ENCODE measurements at places on chromosomes 4 and X.

GRCh38 chr4:169337510-169337909, 66.8 kb upstream of the SH3RF1 start:
- no peak for DNase-seq

- no peak for DNase-seq
These were observed 38.9 kb downstream of the GPC4 start for GRCh38 chrX:133376422-133376821.

GRCh38 chr4:145483514-145483913, 1.9 kb downstream of the SMAD1 start:
- no peak for DNase-seq

GRCh38 chrX:105869701-105870100, 47.4 kb downstream of the NRK start:
- no peak for DNase-seq

DNA sequence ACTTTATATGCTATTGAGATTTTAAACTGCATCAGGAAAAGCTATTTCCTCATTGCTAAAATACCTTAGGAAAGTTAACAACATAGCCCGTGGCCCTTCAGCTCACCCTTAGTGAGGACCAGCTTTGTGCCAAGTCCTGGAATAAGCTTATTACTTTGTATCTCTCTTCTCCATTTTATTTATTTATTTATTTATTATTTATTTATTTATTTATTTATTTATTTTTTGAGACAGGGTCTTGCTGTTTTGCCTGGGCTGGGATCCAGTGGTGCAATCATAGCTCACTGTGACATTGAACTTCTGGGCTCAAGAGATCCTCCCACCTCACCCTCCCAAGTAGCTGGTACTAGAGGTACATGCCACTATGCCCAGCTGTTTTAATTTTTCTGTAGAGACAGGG, 6.3 kb downstream of the RHOXF1 start:
- no peak for DNase-seq

GRCh38 chrX:115259238-115259875, 25.5 kb upstream of the LRCH2 start:
- DNase-seq: no peak

GRCh38 chrX:118824173-118824730, 628 bp downstream of the ZCCHC12 start:
- no peak for DNase-seq

- no peak for DNase-seq
These were observed 11.0 kb upstream of the CXCL2 start for GRCh38 chr4:74109870-74110605.

GRCh38 chr4:71609167-71609566, 174.7 kb downstream of the GC start:
- DNase-seq: no peak

DNA sequence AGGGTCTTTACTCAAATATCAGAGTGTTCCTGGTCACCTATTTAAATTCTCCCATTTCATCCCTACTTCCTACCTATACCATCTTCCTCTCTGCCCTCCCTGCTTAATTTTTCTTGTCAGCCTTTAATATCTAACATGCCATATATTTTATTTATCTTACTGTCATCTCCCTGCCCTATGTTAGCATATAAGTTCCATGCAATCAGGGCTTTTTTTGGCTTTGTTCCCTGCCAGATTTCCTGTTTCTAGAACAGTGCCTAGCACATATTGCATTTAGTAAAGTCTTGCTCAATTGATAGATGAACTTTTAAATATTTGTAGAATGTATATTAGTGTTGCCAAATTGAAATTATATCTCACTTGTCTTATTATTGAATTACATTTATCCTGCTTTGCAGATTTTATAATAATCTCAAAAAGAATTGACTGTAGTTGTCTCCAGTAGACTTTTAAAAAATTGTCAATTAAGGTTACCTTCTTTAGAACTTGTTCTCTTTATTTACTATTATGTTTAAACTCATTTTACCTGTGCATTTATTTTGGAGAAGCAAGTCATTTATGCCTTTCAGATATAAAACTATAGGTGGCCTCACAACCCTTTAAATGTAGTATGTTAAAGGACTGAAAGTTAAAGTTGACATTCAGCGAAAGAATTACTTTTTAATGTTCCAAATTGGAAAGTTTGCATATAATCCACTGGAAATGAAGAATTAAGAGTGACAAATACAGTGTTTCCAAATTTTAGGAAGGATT, 108.2 kb upstream of the BMPR1B start:
- DNase-seq: no peak

- DNase-seq: no peak
These were observed 17.1 kb downstream of the NAT8L start for GRCh38 chr4:2075987-2076907.

DNA sequence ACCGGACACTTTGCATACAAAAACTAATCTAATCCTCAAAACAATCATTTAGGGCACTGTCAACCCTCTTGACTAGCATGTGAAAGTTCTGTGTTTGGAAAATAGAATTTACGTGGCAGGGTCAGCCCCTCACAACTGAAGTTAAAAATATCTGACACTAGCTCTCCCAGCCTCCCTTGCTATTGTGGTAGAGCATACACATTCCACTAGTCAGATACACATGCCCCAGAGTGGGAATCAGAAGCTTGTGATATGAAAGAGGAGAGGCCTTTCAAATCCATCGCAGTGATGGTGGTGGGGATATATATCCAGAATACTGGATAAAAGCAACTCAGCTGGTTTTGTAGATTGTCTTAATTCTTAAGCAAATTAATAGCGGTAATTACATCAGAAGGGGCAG, 205.7 kb upstream of the IL15 start:
- DNase-seq: no peak

DNA sequence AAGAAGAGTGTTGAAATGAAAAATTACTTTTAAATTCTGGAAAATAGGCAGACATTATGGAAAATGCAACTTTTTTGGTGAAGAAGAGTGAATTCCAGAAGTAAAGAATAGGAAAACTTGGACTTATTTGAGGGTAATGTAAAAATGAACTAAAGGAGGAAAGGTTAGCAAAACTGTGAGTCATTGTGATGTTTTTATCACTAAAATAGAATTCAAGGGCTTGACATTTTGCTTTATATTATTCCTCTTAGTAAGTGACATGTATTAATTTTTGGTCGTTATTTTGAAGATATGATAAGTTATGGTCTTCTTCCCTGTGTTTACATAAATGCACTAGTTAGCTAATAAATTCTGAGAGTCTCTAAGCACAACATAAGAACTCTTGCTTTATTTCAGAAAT, 390.9 kb downstream of the FAT4 start:
- DNase-seq: no peak

- DNase-seq: peak; percentile 84
These were observed 855 bp downstream of the KLF3 start for GRCh38 chr4:38664706-38665401.

- no peak for DNase-seq
These were observed 8.2 kb downstream of the MTHFD2L start for GRCh38 chr4:74166135-74166534.

GRCh38 chrX:103688946-103689345, 2.4 kb upstream of the MORF4L2 start:
- no peak for DNase-seq

DNA sequence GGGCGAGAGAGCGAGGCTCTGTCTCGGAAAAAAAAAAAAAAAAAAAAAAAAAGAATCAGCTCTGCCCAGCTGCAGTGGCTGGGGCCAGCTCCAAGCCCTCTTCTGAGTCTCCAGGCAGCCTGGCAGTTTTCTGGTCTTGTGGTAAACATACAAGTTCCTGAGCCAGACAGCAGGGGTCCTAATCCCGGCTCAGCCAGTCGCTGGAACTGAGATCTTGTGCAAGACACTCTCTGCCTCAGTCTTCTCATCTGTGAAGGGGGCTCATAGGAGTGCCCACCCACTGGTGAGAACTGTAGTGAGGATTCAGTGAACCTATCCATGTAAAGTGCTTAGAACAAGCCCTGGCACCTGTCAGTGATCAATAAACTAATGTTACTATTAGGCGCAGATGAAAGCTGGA, 41.8 kb downstream of the C4orf50 start:
- no peak for DNase-seq

- DNase-seq: no peak
These were observed 54.4 kb downstream of the RNF150 start for GRCh38 chr4:141078871-141079270.

- DNase-seq: no peak
These were observed 27.1 kb downstream of the UVSSA start for GRCh38 chr4:1373892-1374705.

GRCh38 chrX:136812286-136812685, 31.6 kb upstream of the ARHGEF6 start:
- no peak for DNase-seq

- no peak for DNase-seq
These were observed 5.4 kb upstream of the MMRN1 start for GRCh38 chr4:89889289-89889688.

DNA sequence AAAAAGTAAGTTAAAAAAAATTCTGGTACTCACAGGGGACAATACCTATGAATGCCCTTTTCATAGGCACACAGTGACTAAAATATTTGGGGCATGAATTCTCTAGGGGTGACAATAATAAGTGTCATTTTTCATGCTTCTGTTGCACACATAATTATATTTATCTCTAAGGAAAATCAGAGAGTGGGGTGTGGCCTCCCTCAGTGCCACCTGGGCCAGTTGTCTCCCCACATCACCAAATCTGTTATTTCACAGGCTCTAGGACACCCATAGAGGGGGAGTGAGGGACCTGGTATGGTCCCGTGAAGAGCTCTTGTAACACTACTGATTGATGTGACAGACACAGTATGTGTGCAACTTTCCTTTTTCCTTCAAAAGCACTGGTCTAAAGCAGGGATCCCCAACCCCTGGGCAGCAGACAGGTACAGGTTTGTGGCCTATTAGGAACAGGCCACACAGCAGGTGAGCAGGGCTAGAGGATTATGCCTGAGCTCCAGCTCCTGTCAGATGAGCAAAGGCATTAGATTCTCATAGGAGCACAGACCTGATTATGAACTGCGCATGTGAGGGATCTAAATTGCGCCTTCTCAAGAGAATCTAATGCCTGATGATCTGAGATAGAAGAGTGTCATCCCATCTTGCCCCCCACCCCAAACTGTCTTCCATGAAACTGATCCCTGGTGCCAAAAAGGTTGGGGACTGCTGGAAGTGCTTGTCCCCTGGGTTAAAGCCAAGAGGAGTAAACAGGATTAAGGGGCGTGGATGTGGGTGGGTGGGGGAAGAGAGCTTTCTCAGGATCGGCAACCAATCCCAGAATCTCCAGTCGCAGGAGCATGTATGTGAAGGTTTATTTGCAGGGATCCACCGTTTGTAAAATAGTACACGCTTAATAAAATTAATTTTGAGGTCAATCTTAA, 856 bp downstream of the SLC9B1 start:
- DNase-seq: no peak

DNA sequence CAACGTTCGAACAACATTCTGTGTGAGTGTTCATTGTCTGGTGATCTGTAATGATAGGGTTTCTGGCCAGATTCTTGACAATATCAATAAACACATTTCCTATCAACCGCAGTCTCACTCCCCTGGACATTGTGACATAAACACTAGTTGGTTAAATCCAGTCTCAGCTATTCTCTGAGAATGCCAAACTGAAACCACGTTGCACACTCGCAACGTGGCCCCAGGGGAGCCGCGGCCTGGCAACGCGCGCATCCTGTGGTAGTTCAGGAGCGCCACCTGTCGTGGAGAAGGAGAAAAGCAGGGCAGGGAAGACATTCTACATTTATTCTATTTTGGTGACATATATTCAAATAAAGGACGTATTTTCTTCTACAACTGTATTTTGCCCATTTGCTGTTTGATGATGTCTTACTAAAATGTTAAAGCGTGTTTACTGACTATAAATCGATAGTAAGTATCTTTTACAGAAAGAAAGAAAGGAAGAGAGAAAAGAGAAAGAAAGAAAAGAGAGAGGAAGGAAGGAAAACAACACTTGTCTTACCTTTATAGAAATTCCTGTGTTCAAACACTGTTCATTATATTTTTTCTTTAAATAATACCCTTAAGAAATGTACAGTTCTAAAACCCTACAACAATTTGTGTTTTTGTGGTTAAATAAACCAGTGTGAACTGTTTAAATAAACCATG, 738.3 kb upstream of the FRG1 start:
- peak; percentile 69 for DNase-seq

GRCh38 chr4:31283679-31284078, 563.5 kb downstream of the PCDH7 start:
- no peak for DNase-seq

DNA sequence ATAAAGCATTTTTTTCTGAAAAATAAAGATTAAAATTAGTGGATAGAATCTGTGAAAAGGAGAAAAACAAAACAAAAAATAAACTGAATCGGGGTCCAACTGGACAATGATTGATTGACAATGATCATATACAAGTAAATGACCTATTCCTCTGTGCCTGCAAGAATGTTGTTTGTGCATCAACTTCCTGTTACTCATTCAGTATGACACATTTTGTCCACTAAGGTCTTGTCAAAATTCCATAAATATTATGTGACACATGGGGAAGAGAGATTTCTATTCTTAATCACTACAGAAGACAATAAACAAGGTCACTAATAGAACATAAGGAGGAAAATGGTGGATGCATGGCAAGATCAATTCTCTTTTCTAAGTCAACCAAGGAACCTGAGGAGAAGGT, 54.9 kb downstream of the F8 start:
- DNase-seq: no peak

DNA sequence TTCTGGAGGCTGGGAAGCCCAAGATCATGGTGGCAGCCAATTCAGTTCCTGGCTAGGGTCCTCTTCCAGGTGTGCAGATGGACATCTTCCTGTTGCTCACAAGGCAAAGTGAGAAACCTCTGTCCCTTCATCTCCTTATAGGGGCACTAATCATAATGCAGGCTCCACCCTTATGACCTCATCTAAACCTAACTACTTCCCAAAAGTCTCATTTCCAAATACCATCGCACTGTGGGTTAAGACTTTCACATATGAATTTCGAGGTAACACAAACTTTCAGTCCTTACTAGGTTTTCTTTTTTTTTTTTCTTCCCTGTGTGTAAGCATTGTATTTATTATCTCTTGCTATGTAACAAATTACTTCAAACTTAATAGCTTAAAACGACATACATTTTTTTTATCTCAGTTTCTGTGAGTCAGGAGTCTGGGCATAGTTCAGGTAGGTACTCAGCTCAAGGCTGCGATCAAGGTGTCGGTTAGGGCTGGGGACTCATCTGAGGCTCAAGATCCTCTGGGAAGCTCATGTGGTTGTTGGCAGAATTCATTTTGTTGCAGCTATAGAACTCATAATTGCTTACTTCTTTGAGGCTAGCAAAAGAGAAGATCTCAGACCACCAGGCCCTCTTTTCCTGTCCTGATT, 204.7 kb upstream of the STK26 start:
- DNase-seq: no peak

DNA sequence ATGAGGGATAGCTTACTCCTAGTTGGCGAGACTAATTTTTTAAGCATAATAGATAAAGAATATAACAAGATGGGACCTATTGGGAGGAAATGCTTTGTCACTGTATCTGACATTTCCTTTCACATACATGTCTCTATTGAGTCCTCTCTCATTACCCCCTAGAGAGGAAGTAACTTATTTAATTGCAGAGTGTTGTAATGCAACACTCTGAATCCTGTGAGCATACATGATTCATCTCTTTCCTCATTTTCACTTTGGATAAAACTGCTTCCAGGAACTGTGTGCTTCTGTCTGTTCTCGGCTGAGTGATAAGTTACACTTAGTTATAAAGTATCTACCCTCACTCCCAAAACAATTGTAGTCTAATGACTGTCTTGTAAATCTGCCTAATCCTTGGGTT, 266.1 kb upstream of the ANXA10 start:
- DNase-seq: no peak

- DNase-seq: no peak
These were observed 62.1 kb downstream of the CC2D2A start for GRCh38 chr4:15531792-15532191.

- no peak for DNase-seq
These were observed 333.6 kb upstream of the FAM241A start for GRCh38 chr4:111811661-111812060.

Measured in ecto neural progenitor cell (in vitro differentiated cells).